Myocyte (in vitro differentiated cells): ENCODE measurements at places on chromosomes 3 and 15. TPM values are rescaled to one million over a fixed set of nuclear protein-coding genes. Genes with fewer than 3 reads are reported as not detected.

The COL6A5 gene
- total RNA-seq = not detected in 2 replicates

- no peak for DNase-seq
These were observed 2.2 kb upstream of the TMC3 start for GRCh38 chr15:81376231-81376630.

- DNase-seq = peak; percentile 78
These were observed 102.7 kb downstream of the ATP1B3 start for GRCh38 chr3:141979050-141979671.

DNA sequence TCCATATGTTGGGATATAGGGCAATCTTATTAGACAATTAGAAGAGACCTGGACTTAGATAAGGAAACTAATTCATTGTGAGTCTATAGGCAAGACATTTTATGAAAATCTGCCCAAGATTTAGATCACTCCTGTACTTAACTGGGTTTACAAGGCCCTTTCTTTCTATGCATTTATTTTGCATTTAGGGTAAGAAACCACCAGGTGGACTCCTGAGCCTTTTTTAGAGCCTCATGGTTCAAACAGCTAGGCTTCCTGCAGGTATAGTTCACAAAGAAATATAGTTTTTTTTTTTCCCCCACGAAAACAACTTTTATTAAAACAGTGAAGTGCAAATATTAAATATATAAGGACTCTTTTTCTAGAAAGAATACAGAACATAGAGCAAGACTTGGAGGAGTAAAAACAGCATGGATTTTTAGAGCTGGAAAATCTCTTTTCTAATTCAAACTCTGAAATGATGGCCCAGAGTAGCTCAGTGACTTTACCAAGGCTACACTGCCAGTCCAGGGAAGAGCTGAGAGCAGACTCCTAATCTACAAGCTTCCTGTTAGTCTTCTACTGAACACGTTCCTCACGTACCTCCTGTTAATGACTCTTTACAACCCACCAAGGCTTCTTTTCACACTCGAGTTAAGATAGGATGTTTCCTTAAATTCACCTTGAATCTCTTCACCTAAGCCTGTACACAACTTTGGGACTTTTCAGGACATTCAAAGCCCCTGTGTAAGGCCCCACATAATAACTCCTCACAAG lies 400.9 kb upstream of the ATP11B start:
- no peak for DNase-seq

- DNase-seq = no peak
These were observed 127.9 kb downstream of the ROBO1 start for GRCh38 chr3:79639855-79640254.

DNA sequence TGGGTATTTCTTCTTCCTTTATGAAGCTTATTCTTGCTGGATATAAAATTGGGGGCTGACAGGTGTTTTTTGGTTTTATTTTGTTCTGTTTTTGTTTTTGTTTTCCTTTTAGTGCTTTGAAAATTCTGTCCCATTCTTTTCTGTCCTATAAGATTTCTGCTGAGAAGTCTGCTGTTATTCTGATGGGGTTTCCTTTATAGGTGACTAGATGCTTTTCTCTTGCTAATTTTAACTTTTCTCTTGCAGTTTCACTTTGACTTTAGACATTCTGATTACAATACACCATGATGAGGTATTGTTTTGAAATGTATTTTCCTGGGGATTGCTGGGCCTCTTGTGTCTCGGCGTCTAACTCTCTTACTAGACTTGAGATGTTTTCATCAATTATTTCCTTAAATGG lies 22.8 kb downstream of the TTC14 start:
- DNase-seq = no peak

DNA sequence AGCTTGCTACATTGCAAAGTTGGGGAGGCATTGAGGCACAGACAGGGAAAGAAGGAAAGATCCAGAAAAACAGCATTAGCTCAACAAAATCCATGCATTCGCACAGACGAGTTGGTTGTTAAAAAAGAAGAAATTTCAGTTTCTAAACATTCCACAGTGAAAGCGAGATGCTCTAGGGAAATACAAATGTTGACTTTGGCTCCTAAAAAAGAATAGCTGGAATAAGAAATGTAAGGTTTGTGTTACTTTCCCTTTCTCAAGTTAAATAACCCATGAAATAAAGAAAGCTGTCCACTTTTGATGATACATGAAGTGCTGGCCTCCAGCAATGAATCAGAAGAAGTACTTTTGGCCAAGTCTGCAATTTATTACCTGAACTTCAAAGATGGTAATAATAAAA lies 465.1 kb downstream of the ERC2 start:
- DNase-seq = no peak

GRCh38 chr3:6803619-6804018 lies 57.3 kb upstream of the GRM7 start:
- no peak for DNase-seq

GRCh38 chr15:68177742-68178141 lies 27.4 kb downstream of the CALML4 start:
- DNase-seq = no peak

DNA sequence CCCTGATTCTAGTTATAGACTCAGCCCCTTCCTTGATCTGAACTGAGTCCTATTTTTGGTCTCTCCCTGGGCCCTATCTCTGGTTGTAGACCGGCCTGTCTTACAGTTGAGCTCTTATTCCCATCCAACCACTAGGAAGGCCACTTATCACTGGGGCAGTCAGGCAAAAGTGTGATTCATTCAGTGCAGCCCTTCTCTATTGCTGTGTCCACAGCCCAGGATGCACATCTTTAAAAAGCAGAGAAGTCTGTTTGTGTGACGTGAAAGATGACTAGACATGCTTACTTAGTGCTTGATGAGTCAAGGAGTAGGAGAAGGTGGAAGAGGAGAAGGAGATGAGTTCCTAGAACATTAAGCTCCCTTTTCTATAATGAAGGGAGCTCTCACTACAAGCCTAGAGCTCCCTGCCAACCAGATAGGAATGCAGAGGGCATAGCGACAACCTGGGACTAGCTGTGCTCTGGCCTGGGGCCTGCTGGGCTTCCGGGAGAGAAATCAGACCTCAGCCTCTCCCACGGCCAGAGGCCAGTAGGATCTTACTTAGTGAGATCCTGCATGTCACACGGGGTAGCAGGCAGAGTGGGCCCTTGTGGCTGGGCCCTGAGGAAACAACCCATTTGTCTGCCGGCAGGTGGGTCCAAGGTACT lies 25.7 kb downstream of the INSYN1 start:
- DNase-seq = peak; percentile 17

- no peak for DNase-seq
These were observed 106.6 kb downstream of the LRIG1 start for GRCh38 chr3:66394019-66394752.

DNA sequence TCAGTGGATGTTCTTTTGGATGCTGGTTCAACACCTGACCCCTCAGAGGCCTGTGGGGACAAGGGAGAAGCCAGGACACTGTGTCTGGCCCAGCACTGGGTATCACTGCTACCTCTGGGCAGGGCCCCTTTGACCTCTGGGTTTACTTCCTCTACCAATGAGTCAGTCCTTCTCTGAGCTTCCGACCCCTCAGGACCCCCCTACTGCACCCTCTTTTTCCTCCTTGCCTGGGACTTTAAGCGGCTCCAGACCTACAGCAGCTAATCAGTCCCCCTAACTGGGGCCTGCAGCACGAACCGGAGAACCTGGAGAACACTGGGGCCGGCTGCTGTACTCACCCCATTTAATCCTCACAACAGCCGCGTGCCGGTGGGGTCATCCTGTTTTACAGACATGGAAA lies 3.8 kb downstream of the CHST14 start:
- no peak for DNase-seq

- peak; percentile 76 for DNase-seq
These were observed 21.1 kb upstream of the IQCF6 start for GRCh38 chr3:51799879-51800749.

DNA sequence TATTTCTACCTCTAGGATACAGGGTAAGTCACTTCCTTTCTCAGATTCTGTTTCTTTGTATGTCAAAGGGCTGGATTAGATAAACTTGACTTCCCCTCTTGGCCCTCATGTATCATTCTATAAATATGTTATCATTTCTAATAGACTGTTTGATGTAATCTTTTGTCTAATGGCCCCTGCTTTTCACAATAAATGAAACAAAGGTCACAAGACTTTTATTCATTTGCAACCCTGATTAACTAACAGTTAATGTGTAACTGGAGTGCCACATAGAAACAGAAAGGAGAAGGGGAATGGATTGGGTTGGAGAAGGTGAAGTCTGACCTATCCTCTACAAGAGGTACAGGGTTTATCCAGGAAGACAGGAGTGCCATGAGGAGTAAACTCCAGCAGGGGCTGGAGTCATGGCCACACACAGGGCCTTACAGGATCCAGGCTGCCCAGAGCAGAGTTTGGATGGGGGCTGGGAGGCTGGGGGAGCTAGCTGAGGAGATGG lies 8.0 kb upstream of the B3GNT5 start:
- DNase-seq = no peak
